Left kidney (tissue), 8 donors: ENCODE measurements at places on chromosomes 5 and 9.

DNA sequence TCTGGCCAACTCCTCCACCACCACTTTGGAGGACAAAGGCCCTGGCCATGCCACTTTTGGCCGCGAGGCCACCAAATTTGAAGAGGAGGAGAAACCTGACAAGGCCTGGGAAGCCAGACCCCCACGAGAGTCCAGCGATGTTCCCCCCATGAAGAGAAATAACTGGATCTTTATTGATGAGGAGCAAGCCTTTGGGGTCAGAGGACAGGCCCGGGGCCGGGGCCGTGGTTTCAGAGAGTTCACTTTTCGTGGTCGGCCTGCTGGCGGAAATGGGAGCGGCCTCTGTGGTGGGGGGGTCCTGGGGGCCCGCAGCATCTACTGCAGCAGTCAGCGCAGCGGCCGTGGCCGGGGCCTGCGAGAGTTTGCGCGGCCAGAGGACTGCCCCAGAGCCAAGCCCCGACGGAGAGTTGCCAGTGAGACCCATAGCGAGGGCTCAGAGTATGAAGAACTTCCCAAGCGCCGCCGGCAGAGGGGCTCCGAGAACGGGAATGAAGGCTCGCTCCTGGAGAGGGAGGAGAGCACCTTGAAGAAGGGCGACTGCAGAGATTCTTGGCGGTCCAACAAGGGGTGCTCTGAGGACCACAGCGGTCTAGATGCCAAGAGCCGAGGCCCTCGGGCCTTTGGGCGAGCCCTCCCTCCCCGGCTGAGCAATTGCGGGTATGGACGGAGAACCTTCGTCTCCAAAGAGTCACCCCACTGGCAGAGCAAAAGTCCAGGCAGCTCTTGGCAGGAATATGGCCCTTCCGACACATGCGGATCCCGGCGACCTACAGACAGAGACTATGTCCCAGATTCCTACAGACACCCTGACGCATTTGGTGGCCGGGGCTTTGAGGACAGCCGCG is 27.4 kb upstream of the POMT1 start:
- no peak for DNase-seq

- no peak for DNase-seq
Observed at GRCh38 chr9:69932901-69933300, 110.7 kb upstream of the MAMDC2 start.

GRCh38 chr5:2752821-2753439 is 1.5 kb upstream of the IRX2 start:
- no peak for DNase-seq

DNA sequence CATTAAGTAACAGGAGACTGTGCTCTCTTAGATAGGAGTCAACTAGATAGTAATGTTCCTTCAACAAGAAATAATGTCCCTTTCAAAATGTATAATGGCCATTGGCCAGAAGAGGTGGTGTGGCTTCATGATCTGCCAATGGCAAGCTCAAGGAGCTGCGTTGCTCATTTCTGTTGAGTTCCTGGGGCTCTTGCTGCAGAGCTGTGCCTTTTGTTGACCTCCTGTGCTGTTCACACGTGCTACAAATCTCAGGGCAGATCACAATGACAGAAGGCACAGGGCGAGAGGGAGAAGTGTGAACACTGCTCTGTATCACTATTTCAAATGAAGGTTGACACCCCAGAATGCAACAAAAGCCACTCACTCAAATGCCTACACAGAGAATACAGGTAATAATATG is 16.0 kb upstream of the TBC1D2 start:
- no peak for DNase-seq

DNA sequence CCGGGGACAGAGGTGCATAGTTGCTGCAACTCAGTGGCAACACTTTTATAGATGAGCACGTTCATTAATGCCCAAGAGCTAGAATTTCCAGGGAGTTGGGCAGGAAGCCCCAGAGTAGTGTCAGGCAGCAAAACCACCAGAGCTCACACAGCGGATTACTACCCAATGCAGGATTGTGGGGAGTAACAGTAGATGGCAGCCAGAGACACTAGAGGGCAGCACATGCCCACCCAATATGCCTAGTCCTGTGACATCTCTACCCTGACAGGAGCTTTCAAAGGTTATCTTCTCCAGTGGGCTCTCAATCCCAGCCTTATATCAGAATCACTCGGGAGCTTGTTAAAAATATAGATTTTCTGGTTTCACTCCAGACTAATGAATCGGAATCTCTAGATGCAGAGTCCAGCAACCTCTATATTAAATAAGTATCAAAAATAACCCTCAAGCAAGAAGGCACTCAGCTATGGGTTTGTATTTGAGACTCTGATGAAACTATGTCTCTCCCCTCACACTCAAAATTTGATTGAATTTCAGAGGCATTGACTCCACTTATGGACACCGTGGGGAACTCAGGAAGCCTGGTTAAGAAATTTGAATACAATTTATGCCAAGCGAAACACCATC is 58.4 kb upstream of the PHF24 start:
- DNase-seq: peak; percentile 73

- no peak for DNase-seq
Observed at GRCh38 chr9:136839229-136840139, 2.8 kb upstream of the AJM1 start.

DNA sequence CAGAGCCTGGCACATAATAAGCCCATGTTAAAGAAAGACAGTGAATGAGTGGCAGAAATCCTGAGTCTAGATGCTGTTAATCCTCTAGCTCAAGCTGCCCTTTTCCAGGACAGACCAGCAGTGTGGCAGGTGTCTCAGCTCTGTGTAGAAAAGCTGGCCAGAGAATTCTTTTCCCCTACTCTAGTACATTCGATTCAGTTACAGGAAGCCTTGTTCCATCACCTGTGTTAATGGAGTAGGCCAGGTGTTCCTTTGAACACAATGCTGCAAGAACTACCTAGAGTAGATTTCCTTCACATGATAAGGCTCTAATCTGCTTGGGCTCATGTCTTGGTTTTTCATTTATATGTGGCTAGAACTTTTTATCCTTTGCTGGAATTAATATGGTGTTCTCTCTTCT is 52.5 kb downstream of the NUP214 start:
- DNase-seq: no peak

DNA sequence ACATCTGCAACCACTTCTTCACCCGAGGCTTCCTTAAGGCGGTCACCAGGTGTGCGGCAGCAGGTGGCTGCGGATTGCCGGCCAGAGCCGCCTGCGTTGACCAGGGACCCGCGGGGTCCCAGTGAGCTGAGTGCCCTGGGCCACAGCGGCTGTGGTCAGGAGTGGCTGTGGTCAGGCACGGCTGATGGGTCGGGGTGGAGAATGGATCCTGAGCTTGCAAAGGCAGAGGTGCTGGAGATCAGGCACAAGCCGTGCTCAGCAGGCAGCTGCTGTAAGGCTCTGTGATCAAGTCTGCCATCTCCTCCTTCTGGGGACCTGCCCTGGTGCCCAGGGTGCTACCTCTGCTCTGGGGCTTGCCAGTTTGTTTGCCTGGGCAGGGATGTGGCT is 2.1 kb downstream of the UAP1L1 start:
- no peak for DNase-seq

GRCh38 chr5:156396063-156396829 is 69.3 kb downstream of the SGCD start:
- peak; percentile 47 for DNase-seq

- DNase-seq: no peak
Observed at GRCh38 chr5:178080618-178081410, 32.5 kb upstream of the N4BP3 start.

- DNase-seq: no peak
Observed at GRCh38 chr5:15284706-15285105, 215.3 kb upstream of the FBXL7 start.

- no peak for DNase-seq
Observed at GRCh38 chr5:142432961-142433360, 108.1 kb upstream of the SPRY4 start.

GRCh38 chr5:158553195-158553961 is 546.3 kb downstream of the EBF1 start:
- no peak for DNase-seq

- DNase-seq: no peak
Observed at GRCh38 chr9:77810047-77810446, 161.9 kb upstream of the GNA14 start.

GRCh38 chr5:91381774-91382359 is 1.2 kb downstream of the ARRDC3 start:
- DNase-seq: peak; percentile 94

- no peak for DNase-seq
Observed at GRCh38 chr9:116516456-116516855, 170.6 kb upstream of the TRIM32 start.

DNA sequence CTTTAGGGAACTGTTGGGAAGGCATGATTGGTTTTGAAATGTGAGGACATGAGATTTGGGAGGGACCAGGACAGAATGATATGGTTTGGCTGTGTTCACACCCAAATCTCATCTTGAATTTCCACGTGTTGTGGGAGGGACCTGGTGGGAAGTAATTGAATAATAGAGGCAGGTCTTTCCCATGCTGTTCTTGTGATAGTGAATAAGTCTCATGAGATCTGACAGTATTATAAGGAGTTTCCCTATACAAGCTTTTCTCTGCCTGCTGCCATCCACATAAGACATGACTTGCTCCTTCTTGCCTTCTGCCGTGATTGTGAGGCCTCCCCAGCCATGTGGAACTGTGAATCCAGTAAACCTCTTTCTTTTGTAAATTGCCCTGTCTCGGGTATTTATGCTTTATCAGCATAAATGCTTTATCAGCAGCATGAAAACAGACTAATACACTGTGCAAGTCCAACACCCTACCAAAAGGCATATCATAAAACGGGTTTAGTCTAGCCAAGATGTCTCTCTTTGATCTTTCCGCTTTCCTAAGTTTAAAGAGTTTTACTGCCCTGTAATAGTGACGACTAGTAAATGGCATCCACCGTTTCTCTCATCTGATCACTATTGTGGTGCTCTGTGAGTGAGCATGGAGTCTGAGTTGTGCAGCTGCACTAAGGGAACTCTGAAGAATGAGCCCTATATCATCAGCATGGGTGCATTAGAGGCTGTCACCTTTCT is 12.9 kb upstream of the ZNF782 start:
- DNase-seq: no peak

GRCh38 chr5:88677376-88677895 is 205.5 kb downstream of the MEF2C start:
- DNase-seq: no peak
